RWPE2 (cell line): ENCODE measurements at places on chromosomes 5 and 9.

DNA sequence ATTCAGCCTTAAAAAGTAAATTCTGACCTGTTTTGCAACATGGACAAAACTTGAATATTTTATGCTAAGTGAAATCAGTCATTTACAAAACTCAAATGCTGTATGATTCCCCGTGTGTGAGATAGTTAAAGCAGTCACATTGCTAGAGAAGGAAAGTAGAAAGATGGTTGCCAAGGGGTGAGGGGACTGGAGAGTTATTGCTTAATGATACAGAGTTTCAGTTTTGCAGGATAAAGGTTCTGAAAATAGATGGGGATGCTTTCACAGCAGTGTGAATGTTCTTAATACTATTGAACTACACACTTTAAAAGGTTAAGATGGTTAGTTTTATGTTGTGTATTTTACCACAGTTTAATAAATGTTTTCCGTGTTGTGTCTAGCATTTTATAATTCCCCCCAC lies 51.2 kb downstream of the SGCD start:
- no peaks in the 10 kb centered on the region for H3K27me3 ChIP-seq
- H3K27ac ChIP-seq: no peak overlapping the region
- DNase-seq: no peak

DNA sequence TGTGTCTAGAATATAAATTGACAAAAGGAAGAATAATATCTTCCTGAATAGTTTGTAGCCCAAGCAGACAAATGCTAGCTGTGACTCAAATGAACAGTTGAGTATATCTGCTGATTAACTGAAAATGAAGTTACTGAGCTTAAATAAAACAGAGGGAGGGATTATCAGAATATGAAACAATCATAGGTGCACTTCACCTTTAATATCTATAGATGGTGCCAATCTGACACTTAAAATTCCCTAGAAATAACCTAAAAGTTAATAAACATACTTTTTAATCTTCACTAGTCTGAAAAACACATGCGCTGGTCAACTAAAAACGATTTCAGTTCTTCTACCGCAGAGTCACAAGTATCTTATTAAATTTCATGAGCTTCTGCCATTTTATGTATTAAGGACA lies 280.8 kb upstream of the RASA1 start:
- H3K4me3 ChIP-seq: no peak overlapping the region
- no peaks in the 10 kb centered on the region for H3K27me3 ChIP-seq
- H3K27ac ChIP-seq: no peak overlapping the region

DNA sequence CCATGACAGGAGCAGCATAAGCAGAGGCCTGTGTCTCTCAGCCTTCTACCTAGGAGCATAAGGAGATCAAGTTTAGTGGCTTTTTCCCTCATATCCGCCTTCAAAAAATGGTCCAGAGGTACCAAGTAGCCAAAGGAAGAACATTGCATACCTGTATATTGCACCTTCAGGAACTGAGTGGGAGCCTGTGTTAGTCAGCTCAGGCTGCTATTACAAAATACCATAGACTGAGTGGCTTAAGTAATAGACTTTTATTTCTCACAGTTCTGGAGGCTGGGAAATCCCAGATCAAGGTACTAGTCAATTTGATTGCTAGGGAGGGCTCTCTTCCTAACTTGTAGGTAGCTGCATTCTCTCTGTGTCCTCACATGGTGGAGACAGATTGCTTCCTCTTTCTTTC lies 597.4 kb upstream of the PTGER4 start:
- no peak overlapping the region for H3K4me3 ChIP-seq
- H3K4me1 ChIP-seq: no peaks in the 10 kb centered on the region
- no peak overlapping the region for H3K27ac ChIP-seq
- DNase-seq: no peak
- no peaks in the 10 kb centered on the region for H3K27me3 ChIP-seq

GRCh38 chr5:61991430-61991829 lies 314.6 kb upstream of the KIF2A start:
- H3K27ac ChIP-seq: no peak overlapping the region
- H3K27me3 ChIP-seq: no peaks in the 10 kb centered on the region
- no peak for DNase-seq
- H3K36me3 ChIP-seq: no peaks in the 10 kb centered on the region
- no peaks in the 10 kb centered on the region for H3K4me1 ChIP-seq

DNA sequence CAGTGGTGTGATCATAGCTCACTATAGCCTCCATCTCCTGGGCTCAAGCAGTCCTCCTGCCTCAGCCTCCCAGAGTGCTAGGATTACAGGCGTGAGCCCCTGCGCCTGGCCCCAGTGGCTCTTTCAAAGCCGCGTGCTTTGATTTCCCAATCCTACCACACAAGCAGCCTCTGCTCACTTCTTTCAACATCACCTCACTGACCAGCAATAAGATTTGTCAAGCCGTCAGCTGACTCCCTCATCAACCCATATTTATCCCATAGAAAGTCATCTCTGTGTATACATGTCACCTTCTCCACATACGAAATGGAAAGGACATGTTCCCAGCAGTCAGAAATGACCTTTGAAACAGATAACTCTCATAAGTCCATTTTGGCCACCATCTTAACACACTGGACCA lies 26.0 kb downstream of the SLC31A2 start:
- no peaks in the 10 kb centered on the region for H3K27me3 ChIP-seq
- H3K27ac ChIP-seq: no peak overlapping the region
- no peak for DNase-seq
- no peak overlapping the region for H3K4me3 ChIP-seq
- H3K36me3 ChIP-seq: peaks cover 94% of the 10 kb centered on the region

- no peak overlapping the region for H3K27ac ChIP-seq
- H3K27me3 ChIP-seq: no peaks in the 10 kb centered on the region
- H3K4me1 ChIP-seq: no peaks in the 10 kb centered on the region
- no peak for DNase-seq
Measured at GRCh38 chr9:105232207-105232606, 12.2 kb upstream of the SLC44A1 start.

DNA sequence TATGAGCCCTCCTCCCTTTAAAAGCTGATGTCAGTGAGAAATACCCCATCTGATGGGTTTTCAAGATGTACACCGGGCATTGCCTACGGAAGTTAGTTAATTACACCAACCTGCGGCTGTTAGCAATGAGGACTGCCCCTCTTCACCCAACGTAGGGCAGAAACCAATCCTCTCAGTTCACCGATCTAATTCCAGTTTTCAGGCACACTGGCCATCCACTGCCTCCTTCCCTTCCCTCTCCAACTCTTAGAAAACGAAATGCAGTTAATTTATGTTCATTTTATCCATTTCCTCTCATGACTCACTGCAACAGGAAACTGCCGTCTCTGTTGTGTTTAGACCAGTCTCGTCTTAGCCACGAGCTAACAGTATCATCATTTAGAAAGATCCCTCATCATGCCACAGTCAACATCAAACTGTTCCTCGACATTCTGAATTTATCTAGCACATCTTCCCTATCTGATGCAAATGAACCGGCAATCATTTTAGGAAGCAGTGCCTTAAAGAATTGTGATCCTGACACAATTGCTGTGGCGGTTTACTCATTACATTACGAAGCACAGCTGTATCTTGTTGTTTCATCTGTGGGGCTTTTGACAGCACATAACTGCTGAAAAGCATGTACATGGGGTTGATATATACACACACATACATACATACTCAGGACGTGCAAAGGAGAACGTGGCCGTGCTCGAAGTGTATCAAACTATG lies 168.6 kb downstream of the EFNA5 start:
- H3K4me1 ChIP-seq: peaks cover 17% of the 10 kb centered on the region
- no peaks in the 10 kb centered on the region for H3K36me3 ChIP-seq
- H3K27me3 ChIP-seq: no peaks in the 10 kb centered on the region
- H3K4me3 ChIP-seq: no peak overlapping the region
- H3K27ac ChIP-seq: peak overlapping the region; percentile 5

DNA sequence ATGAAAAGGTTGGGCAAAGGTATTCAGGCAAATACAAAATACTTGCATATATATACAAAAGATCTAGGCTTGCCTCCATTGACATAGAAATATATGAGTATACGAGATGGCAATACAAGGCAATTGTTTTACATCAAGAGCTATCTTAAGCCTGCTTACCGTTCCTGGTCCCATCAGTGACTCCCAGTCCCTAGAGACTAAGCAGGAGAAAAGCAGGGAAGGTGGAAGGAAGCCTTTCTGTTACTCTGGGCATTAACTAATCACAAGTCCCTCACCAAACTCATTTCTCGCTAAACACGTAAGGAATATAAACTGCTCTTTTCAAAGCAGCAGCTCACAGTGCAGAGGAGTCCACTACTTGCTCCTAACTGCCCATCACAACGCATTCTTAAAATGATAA lies 125.2 kb downstream of the ZNF608 start:
- no peak overlapping the region for H3K27ac ChIP-seq
- no peak for DNase-seq
- no peaks in the 10 kb centered on the region for H3K36me3 ChIP-seq
- H3K4me1 ChIP-seq: no peaks in the 10 kb centered on the region

DNA sequence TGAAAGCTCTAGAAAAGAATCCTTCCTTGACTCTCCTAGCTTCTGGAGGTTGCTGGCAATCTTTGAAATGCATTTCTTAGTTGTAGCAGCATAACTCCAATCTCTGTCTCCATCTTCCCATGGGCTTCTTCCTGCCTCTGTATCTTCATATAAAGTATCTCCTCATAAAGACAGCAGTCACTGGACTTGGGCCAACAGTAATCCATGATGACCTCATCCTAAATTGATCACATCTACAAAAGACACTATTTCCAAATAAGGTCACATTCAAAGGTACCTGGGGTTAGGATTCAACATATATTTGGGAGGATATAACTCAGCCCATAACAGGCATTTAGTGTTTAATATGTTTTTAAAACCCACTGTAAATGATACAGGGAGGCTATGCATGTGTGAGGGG lies 123.3 kb downstream of the MLLT3 start:
- H3K36me3 ChIP-seq: no peaks in the 10 kb centered on the region
- H3K27me3 ChIP-seq: no peaks in the 10 kb centered on the region
- H3K27ac ChIP-seq: no peak overlapping the region
- DNase-seq: no peak

- no peaks in the 10 kb centered on the region for H3K27me3 ChIP-seq
- DNase-seq: no peak
- no peaks in the 10 kb centered on the region for H3K4me1 ChIP-seq
- H3K27ac ChIP-seq: no peak overlapping the region
Measured at GRCh38 chr9:18891946-18892670, 140.9 kb downstream of the SAXO1 start.

DNA sequence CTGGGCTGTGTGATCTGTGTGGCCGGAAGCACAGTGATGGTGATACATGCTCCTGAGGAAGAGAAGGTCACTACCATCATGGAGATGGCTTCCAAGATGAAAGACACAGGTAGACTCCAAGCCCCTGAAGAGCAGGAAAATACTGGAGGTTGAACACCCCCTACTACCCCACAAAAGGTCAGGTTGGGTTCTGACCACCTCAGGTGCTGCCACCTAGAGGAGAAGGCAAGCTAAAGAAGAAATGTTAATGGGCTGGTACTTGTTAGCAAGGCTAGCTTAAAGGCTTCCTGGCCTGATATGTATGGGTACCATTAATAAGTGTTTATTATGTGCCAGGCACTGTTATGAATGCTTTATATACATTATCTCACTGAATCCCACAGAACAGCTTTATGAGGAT lies 11.7 kb downstream of the NIPAL4 start:
- H3K27me3 ChIP-seq: no peaks in the 10 kb centered on the region
- no peak for DNase-seq
- no peak overlapping the region for H3K4me3 ChIP-seq
- H3K36me3 ChIP-seq: no peaks in the 10 kb centered on the region
- H3K27ac ChIP-seq: no peak overlapping the region
- H3K4me1 ChIP-seq: no peaks in the 10 kb centered on the region

DNA sequence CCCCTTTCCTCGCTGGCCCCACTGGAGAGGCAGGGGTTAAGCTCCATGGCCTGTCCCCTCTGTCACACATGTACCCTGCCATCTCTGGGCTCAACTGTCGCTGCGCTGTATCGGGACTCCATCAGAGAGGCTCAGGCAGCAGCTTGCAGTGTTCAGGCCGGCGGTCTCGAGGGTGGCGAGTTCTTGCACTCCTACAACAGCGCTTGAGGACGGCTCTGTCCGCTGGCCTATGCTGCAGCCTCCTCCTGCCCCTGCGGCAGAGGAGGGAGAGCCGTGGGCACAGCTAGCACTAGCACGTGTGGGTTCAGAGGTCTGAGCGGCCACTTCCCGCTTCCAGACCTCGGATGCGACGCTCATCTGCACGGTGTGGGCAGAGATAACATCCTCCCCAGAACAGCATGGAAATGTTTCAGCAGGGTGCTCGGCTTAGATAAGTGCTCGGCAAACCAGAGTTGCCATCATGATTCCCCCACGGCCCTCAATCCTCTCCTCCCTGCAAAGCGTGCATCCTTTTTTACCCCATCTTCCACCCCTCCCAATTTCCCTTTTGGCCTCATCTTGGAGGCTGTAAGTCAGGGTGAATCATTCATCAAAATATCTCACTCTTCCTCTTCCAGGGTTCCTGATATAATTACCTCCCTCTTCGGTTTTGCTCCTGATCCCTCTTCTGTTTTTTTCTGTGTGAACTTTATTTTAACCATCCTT lies 41.9 kb upstream of the FUBP3 start:
- H3K4me1 ChIP-seq: peaks cover 33% of the 10 kb centered on the region
- no peak for DNase-seq
- no peaks in the 10 kb centered on the region for H3K27me3 ChIP-seq

GRCh38 chr9:99660191-99660636 lies 161.5 kb upstream of the NR4A3 start:
- no peaks in the 10 kb centered on the region for H3K4me1 ChIP-seq
- no peak for DNase-seq

DNA sequence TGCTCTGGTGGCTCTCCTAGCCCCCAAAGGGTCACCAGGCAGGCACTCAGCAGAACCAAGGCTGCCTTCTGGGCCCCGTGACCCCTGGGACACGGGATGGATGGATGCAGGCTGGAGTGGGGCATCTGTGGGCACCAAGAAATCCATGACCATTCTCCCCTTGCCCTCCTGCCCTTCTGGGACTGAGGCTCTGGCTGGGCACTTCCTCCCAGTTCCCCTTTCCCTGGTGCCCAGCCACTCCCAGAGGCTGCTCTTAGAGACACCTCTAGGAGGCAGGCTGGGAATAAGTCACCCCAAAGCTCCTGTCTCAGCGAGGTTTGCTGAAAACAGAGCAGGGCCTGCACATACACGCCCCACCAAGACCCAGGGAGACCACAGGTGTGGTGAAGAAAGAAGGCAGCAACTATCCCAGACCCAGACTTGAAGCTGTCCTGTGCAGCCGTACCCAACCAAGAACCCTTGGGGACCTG lies 943 bp downstream of the STING1 start:
- no peak for DNase-seq
- peaks cover 15% of the 10 kb centered on the region for H3K36me3 ChIP-seq
- peak overlapping the region; percentile 28 for H3K4me3 ChIP-seq
- no peaks in the 10 kb centered on the region for H3K27me3 ChIP-seq
- peaks cover 23% of the 10 kb centered on the region for H3K4me1 ChIP-seq

DNA sequence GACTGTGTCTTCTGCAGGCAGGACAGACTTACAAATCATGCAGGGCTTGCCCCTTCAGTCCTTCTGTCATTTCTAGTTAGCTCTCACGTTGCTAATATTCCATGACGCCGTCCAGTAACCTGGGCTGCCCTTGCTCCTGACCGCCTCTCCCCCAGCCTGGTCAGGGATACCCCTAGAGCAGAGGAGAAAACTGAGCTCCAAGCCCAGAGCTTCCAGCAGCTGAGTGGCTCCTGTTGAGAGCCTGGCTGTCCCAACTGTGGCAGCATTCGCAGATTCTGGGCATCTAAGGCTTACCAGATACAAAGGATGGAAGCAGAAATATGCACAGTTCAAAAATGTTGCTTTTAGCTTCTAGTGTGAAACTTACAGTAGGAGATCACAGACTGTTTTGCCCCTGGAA lies 185.2 kb downstream of the CD180 start:
- no peaks in the 10 kb centered on the region for H3K27me3 ChIP-seq
- H3K4me1 ChIP-seq: peaks cover 92% of the 10 kb centered on the region
- DNase-seq: no peak
- peaks cover 3% of the 10 kb centered on the region; the same call in 1 of the 2 replicates for H3K36me3 ChIP-seq
